H4 (cell line): ENCODE measurements at places on chromosomes 1 and 21. TPM values are rescaled to one million over a fixed set of nuclear protein-coding genes. Genes with fewer than 3 reads are reported as not detected.

The AGMAT gene
- total RNA-seq: not detected in 2 replicates

The CLK2 gene
- 13.7 and 14.6 TPM in 2 replicates for total RNA-seq

The ZZZ3 gene
- 24.5 and 31.9 TPM in 2 replicates for total RNA-seq

The LY9 gene
- total RNA-seq: not detected in 2 replicates

The LAD1 gene
- not detected in 2 replicates for total RNA-seq

The PFKL gene
- 51.0 and 77.6 TPM in 2 replicates for total RNA-seq

The RBM11 gene
- 2.8 and 7.1 TPM in 2 replicates for total RNA-seq

The ACKR1 gene
- total RNA-seq: not detected in 2 replicates

The PIK3R3 gene
- total RNA-seq: 14.9 and 16.4 TPM in 2 replicates

The DCDC2B gene
- total RNA-seq: not detected in 2 replicates

The HSPA6 gene
- 0.15 and 0.16 TPM in 2 replicates for total RNA-seq

The AMIGO1 gene
- 0.72 and 1.5 TPM in 2 replicates for total RNA-seq

The RAD54L gene
- 13.9 and 14.4 TPM in 2 replicates for total RNA-seq

The PYHIN1 gene
- total RNA-seq: 0.33 and 1.7 TPM in 2 replicates

The SLC35E2B gene
- total RNA-seq: 18.5 and 20.1 TPM in 2 replicates

The ATP5PB gene
- 558 and 580 TPM in 2 replicates for total RNA-seq

The PCAT6 gene
- 0.33 and 0.47 TPM in 2 replicates for total RNA-seq

The S100A14 gene
- total RNA-seq: not detected in 2 replicates

The AMY1A gene
- total RNA-seq: not detected in 2 replicates

The SLFNL1 gene
- not detected in 2 replicates for total RNA-seq

The PAX7 gene
- 2.1 and 2.3 TPM in 2 replicates for total RNA-seq

The OR6Y1 gene
- not detected in 2 replicates for total RNA-seq

The TAL1 gene
- total RNA-seq: 0.10 and 0.27 TPM in 2 replicates

The ZFP69 gene
- 2.3 and 4.2 TPM in 2 replicates for total RNA-seq

The S100A16 gene
- total RNA-seq: 25.1 and 35.9 TPM in 2 replicates

The FMO2 gene
- not detected in 2 replicates for total RNA-seq

The NIBAN1 gene
- total RNA-seq: 12.2 and 16.0 TPM in 2 replicates

The CD55 gene
- total RNA-seq: 29.0 and 43.5 TPM in 2 replicates

The LIPI gene
- total RNA-seq: not detected in 2 replicates

The SLC44A5 gene
- total RNA-seq: 0.62 and 1.6 TPM in 2 replicates

The ZSWIM5 gene
- total RNA-seq: 1.3 and 1.6 TPM in 2 replicates

The PRKCZ gene
- total RNA-seq: 8.9 and 11.4 TPM in 2 replicates

The SPTA1 gene
- 1.6 and 2.4 TPM in 2 replicates for total RNA-seq

The OR2T10 gene
- total RNA-seq: not detected in 2 replicates

The MTMR11 gene
- 2.6 and 2.9 TPM in 2 replicates for total RNA-seq

The BACE2 gene
- total RNA-seq: 85.6 and 109 TPM in 2 replicates

The NCMAP gene
- total RNA-seq: not detected in 2 replicates

The USH2A gene
- 0.04 TPM in 1 of 2 replicates, not detected in the other for total RNA-seq

The RNU11 gene
- total RNA-seq: not detected in 2 replicates

The FMO1 gene
- 0.06 TPM in 1 of 2 replicates, not detected in the other for total RNA-seq

The KCNJ9 gene
- total RNA-seq: not detected in 2 replicates

The SELE gene
- total RNA-seq: not detected in 2 replicates

The AZIN2 gene
- total RNA-seq: 3.9 and 5.8 TPM in 2 replicates

The GREM2 gene
- 0.08 and 0.66 TPM in 2 replicates for total RNA-seq

The PTGS2 gene
- 17.0 and 22.1 TPM in 2 replicates for total RNA-seq

The OR6K3 gene
- not detected in 2 replicates for total RNA-seq

The CLIC6 gene
- total RNA-seq: not detected in 2 replicates

The OR2T2 gene
- not detected in 2 replicates for total RNA-seq

The CCDC27 gene
- total RNA-seq: not detected in 2 replicates

The ANGPTL7 gene
- not detected in 2 replicates for total RNA-seq

The FNBP1L gene
- 13.3 and 14.9 TPM in 2 replicates for total RNA-seq

The TFF1 gene
- total RNA-seq: not detected in 2 replicates

The TP73 gene
- total RNA-seq: 1.5 and 2.0 TPM in 2 replicates

The BGLAP gene
- 0.08 TPM in 1 of 2 replicates, not detected in the other for total RNA-seq

The DNALI1 gene
- 0.64 TPM in 1 of 2 replicates, not detected in the other for total RNA-seq

The HYI gene
- 32.4 and 35.1 TPM in 2 replicates for total RNA-seq
